ENCODE measurements at places on chromosomes 3 and 15.

DNA sequence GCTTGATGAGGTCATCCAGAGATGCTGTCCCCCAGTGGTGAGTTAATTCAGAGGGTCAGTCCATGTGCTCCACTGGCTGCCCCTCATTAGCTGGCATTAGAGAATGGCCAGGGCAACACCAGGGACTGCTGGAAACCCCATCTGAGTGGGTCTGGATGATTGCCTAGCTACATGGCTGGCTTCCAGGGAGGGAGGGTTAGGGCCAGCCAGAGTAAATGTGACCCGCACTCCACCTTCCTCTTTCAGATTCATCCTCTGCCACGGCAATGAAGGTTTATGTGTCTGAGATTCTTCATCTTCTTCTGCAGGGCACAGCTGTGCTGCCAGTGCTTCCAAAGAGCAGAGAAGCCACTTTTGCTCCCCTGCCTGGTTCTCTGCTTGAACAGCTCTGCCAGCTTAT is 391.9 kb downstream of the OCA2 start:
- no peak for DNase-seq

DNA sequence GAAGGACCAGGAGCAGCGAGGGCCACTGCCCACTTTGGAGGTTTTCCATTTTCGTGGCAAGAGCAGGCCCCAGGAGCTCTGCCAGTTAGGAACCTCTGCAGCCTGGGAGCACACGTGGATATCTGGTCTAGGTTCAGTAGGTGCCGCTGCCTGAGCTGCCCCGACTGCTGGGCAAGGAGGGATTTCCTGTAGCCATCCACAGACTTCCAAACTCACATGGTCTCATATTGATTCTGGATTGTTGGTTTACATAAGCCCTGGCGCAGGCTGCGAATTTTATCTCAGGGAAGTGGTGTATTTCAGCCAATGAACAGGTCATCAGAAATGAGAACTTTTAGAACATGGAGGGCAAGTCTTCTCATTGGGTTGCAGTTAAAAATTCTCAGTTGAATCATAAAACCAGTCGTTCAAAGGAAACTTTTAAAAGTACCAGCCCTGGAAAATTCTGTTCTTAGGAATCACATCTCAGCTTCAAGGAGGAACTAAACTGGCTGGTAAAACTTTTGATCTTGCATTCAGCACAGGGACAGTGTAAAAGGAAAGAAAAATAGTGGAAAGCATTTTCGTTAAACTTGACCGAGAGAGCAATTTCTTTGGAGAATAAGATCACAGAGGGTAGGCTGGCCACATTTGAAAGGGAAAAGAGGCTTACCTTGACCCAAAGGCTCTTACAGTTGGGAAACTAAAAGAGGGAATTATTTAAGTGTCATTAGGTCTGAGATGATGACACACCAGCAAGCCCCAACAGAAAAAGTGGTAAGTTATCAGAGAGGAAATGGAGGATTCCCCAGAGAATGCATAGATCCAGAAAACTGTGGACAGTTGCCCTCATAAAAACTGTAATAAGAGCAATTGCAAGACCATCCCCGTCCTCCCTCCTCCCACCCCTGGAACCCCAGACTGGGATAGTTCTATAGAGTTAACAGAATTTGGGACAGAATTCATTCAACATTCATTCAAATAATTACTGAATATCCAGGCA is 6.4 kb upstream of the RTP3 start:
- no peak for DNase-seq

DNA sequence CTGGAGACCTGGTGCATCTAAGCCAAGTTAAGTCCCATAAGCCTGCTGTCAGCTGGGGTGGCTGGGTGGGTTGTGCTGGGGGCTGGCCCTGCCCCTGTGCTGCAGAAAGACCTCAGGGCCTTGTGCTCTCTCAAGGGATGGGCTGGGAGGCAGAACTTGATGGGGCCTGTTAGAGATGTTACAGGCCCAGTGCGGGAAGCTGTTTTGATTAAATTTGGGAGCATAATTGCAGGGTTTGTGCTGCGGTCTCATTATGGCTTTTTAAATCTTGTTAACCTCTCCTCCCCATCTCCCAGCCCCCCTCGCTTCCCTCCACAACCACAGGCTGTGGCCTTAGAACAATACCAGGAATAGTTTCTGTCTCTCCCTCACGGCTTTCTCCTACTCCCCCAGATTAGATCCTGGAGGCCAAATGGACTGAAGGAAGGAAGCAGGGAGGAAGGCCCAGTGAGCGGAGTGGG is 87.6 kb upstream of the TLE3 start:
- DNase-seq = no peak

DNA sequence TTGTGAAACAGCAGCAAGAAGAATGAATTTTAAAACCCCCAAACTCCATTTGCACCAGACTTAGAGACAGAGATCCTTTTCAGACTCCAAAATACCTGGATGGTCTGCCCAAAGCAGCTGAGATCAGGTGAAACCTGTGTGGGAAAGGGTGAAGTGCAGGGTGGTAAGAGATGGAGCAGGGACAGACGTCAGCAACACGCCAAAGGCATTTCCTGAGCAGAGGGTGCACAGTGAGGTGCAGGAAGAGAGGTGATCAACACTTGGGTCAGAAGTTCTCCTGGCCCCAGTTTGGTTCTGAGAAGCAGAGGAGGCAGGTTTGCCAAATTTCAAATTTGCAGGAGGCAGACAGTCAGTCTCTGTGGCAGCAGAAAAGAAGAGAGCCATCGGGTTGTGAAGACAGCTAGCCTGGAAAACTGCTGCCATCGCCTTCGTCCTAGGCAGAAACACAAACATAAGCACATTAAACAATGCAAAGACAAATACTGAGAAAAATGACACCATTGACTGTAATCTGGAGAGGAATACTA is 9.8 kb downstream of the CCR4 start:
- DNase-seq = peak; percentile 22

- DNase-seq = no peak
Measured at GRCh38 chr3:30634761-30635735, 28.6 kb downstream of the TGFBR2 start.

- no peak for DNase-seq
Measured at GRCh38 chr3:186102687-186103086, 6.2 kb downstream of the ETV5 start.

DNA sequence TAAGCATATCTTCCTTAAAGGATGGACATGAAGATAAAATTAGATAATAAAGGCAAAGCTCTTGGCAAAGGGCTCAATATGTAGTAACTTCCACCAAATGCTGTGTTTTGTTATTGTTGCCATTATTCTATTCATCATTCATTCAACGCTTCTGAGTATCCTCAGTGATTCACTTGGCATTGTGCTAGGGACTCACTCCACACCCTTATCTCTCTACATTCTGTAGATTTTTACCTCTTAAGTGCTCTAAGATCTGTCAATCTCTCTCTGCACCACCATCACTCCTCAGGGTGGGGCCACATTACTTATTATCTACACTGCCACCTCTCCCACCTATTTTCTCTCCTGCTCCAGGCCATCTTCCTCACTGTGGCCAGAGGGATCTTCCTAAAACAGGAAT is 51.2 kb downstream of the SH3GL3 start:
- DNase-seq = no peak

DNA sequence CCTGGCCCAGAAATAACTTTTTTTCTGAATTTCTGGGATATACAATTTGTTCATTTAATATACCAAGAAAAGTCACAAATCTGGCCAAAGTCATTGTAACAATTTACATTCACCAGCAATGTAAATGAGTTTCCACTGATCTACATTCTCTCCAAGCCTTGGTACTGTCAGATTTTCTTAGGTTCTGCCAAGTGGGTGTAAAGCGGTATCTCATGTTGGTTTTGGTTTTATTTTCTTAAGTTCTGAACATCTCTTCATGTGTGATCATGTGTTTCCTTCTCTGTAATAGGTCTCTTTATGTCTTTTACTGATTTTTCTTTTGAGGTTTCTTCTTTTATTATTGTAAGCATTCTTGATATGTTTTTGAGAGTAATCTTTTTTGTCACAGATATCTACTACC is 235.6 kb upstream of the COL8A1 start:
- no peak for DNase-seq

DNA sequence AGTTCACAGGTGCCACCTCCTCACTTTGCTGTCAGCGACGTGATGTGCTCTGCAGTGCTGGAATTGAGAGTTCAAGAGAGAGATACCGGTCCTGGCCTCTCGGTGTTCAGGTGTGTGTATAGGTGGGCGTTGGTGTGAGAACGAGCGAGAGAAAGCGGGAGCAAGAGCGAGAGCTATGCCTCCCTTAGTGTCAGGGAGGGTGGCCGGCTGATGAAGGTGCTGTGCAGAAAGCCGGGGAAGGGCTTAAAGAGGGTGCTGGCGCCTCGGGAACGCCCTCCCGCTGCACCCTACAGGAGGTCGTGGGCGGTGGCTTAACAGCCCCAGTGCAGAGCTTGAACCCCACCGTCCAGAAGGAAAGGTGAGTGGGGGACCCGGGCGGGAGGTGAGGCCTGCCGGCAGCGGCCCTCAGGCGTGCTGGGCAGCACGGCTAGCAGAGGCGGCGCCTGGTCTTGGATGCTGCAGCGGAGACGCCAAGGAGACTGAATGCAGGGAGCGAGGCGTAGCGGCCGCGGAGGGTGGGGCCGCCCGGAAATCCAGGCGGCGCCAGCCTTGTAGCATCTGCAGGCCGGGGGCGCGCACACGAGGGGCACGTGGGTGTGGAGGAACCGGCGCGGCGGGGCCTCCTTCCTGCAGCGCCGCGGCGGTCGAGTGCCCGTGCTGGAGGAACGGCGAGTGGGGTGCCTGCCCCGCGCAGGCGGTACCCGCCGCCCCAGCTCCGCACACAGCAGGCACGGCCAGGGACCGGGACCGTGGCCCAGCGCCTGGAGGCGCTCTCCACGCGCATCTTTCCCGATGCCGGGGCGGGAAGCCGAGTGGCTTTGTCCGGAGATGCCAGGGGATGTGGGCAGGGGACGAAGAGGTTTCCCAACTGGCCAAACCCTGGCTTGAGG is 246.8 kb upstream of the TOPAZ1 start:
- DNase-seq = no peak

GRCh38 chr3:70766301-70766700 is 453.9 kb upstream of the MDFIC2 start:
- no peak for DNase-seq

DNA sequence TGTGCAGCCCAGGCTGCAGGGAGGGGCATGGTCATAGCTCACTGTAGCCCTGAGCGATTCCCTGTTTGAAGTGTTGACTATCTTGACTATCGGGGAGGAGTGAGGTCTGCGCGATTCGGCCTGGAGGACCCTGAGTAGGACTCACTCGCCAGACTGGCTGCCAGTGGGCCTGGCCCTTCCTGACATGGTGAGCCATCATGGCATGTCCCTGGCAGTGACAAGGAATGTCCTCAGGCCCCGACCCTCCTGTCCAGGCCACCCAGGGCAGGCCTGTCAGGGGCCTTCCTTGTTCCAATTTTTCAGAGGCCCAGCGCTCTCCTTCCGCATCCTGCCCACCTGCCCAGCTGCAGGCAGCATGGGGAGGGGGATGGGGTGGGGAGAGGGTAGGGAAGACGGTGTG is 5.2 kb upstream of the OCA2 start:
- no peak for DNase-seq

GRCh38 chr15:43518197-43518761 is 871 bp downstream of the MAP1A start:
- DNase-seq = no peak

GRCh38 chr15:51756482-51756881 is 5.1 kb downstream of the TMOD2 start:
- DNase-seq = no peak

DNA sequence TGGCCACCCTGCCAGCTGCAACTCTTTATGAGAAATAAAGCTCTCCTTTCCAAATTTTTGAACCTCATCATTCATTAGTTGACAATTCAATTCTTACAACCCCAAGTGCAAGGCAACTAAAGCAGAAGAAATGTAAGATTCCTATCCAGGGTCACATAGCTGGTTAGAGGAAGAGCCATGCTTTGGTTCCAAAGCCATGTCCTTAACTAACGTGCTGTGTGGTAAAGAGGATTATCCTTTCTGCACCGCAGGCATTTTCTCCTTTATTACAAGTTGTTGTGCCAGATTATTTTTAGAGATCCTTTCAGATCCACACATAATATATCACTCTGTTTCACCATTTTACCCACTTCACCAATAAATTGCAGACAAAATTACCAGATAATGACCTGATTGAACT is 36.5 kb downstream of the TM4SF18 start:
- no peak for DNase-seq

- no peak for DNase-seq
Measured at GRCh38 chr15:36632226-36632625, 52.8 kb downstream of the CDIN1 start.

GRCh38 chr3:57696801-57697321 is 4.0 kb upstream of the DENND6A start:
- no peak for DNase-seq
